ENCODE measurements at places on chromosomes 6 and 20.

GRCh38 chr20:38957235-38957876, 4.8 kb upstream of the DHX35 start:
- no peak for DNase-seq

DNA sequence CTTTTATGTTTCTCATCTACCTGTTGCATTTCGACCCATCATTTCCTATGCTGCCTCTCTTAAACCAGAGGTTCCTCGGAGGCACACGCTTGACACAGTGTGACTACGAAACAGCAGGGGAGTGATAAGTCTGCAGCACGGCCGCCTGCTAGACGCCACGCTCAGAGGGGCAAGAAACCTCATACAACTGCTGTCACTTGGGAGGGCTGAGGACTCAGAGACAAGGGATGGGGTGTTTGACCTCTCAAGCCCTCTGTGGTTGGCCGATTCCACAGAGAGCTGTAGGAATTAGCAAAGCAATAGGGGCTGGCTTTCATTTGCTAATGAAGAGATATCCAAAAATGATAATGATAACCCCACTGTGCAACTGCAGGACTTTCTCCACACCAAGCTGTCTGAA, 372.5 kb downstream of the ZFAND3 start:
- DNase-seq: no peak

DNA sequence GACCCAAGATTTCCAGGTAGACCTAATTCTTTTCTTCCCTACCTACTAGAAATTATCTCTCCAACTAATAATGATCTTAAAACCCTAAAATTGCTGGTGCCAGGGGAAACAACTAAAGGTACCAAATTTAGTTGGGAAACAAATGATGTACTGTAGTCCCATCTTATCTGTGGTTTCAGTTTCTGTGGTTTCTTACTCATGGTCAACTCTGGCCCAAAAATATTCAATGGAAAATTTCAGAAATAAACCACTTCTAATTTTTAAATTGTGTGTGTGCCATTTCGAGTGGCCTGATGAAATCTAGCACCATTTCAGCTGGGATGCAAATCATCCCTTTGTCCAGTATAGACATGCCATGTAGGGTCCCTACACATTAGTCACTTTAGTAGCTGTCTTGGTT, 475.2 kb upstream of the EPHA7 start:
- no peak for DNase-seq

DNA sequence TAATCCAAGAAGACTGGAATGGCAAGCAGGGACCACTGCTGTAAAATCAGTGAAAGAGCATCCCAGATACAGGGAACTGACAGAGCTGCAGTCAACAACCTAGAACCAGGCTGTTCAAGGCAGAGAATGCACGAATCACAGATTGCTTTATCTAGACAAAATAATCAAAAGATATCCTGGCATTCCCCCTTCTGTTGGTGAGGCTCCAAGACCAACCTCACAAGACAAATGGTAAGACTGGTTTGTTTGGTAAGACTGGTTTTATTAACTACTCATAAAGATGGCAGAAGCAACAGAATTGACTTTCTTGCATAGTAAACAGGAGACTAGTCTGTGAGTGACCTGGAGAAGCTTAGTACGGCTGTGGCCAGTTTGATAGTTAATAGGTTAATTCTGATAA, 88.8 kb upstream of the AHI1 start:
- no peak for DNase-seq

DNA sequence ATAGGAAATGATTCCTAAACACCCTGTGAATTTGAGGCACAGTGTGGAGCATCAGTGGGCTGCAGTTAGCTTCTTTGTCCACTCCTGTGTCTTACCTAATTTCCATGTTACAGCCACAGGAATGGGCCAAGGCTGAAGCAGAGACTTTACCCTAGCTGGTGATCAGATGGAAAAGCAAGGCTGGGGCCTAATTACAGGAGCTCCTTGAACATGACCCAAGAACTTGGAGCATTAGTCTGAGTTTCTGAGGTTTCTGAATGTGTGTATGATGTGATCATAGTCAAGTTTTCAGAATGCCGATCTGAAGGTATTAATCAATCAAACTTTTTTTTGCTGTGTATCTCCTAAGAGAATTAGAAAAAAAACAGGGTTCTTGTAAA, 18.0 kb downstream of the HECA start:
- DNase-seq: no peak

GRCh38 chr6:132664309-132665034, 5.5 kb upstream of the TAAR1 start:
- no peak for DNase-seq

DNA sequence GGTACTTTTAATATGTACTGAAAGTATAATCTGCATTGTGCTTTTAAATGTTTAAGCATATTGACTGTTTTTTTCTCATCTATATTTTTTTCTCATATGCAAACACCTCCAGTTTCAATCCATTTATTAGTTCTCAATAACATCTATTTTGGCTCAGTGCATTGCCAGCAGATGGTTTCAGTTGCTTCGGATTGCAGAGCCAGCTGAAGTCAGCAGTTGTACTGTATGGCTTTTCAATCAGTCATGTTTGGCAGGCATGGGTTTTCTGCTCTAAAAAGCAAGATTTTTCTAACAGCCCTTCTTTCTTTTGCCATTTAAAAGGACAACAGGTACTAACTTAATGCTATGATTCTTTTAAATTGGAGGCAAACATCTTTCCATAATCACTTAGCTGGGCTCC, 121.2 kb downstream of the CD109 start:
- DNase-seq: no peak

DNA sequence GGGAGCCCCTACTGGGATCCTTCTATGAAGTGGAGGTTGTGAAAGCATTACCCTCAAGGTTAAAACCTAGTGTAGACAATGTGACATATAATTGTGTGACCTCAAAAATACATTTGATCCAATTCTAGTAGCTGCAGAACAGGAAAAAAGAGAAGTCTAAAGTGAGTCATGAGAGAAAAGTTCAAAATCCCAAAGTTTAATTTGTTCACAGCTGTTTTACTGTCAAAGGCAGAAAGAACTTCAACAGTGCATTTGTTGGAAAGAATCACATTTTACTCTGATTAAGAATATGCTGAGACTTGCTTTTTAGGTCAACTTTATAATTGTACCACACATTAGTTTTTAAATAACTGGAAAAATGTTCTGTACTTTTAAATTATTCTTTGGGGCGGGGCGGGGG, 1027.4 kb upstream of the FLRT3 start:
- DNase-seq: no peak
